ENCODE measurements at places on chromosomes 2 and 18.
A peak's percentile ranks its signal among the peaks of the same experiment; 100 is the strongest.

GRCh38 chr2:235165631-235166030 is 213.8 kb downstream of the SH3BP4 start:
- DNase-seq, result no peak

DNA sequence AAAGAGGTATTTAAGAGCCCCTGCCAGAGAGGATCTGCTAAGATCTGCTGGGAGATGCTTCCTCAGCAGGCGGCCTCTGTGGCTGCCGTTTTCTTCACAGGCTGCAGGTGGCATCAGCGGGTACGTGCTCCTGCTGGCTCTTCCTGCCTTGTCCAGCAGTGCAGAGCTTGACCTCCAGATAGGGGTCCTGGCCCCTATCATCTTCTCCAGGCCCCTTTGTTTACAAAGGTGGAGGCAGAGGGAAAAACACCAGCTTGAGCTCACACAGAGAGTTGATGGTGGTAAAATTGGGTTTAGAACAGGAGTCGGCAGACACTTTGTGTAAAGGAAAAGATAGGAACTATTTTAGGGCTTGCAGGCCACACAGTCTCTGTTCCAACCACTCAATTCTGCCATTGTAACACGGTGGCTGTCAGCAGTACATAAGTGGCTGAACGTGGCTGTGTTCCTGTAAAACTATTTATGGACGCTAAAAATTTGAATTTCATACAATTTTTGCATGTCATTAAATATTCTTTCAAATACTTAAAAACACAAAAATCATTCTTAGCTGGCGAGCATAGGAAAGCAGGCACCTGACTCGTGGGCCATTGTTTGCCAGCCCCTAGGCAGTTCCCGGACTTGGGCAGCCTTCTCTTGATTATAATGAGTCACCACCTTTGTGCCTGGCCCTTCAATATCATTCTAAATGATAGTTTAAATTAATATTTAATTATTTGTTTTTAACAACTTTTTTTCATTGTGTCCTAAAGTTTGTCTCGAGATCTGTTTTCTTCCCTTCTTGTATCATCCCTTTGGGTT is 98.2 kb upstream of the B3GNT7 start:
- DNase-seq, result peak; percentile 65

- DNase-seq, result no peak
Observed at GRCh38 chr2:6342273-6342920, 523.3 kb downstream of the CMPK2 start.

DNA sequence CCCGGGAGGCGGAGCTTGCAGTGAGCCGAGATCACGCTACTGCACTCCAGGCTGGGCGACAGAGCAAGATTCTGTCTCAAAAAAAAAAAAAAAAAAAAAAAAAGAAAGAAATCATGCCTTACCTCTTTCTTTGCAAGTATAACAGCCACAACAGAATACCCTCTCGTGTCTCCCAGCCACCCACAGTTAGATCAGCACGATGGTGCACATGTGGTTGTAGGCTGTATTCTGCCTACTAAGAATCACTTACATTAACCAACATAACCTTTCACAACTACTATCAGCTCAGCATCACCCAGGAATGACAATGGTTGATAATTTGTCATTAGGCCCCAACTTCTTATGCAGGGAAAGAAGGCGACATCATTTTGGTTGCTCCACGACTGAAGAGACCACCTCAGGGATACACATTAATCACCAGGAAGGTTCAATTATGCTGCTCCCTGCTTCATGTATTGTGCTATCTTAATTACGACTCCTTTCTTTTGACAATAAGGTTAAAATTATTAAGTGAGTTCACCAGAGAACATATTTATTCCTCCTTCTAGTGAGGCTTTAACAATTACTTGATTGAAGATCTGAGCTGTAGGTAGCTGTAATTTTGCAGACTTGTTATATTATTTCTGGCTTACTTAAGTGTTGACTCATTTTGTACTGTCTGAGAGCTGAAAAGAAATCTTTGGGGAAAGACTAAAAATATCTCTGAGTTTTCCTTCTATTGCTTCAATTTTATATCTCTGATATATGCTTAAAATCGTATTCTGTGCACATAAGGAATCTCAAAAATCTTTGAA is 120.1 kb downstream of the LRP1B start:
- DNase-seq, result no peak

DNA sequence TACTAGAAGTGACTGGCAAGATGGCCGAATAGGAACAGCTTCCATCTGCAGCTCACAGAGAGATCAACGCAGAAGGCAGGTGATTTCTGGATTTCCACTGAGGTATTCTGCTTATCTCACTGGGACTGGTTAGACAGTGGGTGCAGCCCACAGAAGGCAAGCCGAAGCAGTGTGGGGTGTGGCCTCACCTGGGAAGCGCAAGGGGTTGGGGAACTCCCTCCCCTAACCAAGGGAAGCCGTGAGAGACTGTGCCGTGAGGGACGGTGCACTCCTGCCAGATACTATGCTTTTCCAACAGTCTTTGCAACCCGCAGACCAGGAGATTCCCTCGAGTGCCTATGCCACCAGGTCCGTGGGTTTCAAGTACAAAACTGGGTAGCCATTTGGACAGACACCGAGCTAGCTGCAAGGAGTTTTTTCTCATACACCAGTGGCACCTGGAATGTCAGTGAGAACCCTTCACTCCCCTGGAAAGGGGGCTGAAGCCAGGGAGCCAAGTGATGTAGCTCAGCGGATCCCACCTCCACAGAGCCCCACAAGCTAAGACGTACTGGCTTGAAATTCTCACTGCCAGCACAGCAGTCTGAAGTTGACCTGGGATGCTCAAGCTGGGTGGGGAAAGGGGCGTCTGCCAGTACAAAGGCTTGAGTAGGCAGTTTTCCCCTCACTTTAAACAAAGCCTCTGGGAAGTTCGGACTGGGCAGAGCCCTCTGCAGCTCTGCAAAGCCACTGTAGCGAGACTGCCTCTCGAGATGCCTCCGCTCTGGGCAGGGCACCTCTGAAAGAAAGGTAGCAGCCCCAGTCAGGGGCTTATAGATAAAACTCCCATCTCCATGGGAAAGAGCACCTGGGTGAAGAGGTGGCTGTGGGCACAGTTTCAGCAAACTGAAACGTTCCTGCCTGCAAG is 40.1 kb downstream of the PLEK start:
- DNase-seq, result no peak

DNA sequence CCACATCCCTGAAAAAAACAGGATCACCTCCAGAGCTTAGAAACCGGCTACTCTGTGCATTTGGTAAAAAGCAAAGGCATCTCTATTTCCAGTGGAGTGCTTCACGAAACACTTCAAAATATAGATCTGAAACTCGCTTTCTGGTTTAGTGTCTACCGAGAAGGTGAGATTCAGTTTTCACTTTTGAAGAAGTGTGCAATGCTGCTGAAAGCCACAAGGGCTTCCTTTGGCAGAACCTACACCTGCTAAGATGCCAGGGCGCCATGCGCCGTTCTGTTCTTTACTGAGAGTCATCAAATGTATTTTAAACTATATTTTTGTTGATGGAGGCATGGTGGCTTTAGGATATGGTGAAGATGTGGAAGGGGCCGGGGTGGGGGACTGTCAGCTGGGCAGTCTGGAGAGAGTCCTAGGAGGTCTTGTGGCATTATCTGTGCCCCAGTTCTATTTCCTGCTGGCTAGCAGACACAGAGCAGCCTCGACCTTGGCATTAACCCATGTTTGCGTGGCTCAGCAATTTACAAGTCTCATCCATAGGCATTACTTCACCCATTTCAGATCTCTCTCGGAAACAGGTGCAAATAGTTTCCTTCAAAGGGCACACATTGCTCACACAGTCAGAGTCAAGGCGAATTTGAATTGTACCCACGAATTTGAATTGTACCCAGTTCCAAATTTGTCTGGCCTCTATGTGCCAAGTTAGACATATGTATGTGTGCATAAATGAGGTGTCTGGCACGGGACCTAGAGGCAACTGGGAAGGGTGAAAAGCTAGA is 46.7 kb upstream of the KCNF1 start:
- DNase-seq, result no peak

- DNase-seq, result no peak
Observed at GRCh38 chr2:208047840-208048239, 22.5 kb upstream of the PLEKHM3 start.

GRCh38 chr18:36493349-36494159 is 196.0 kb downstream of the FHOD3 start:
- no peak for DNase-seq

- DNase-seq, result peak; percentile 9
Observed at GRCh38 chr2:31384351-31384750, 30.2 kb downstream of the XDH start.

GRCh38 chr18:48848641-48849143 is 102.1 kb downstream of the SMAD7 start:
- DNase-seq, result no peak

- DNase-seq, result no peak
Observed at GRCh38 chr2:42742740-42743658, 20.9 kb downstream of the OXER1 start.

DNA sequence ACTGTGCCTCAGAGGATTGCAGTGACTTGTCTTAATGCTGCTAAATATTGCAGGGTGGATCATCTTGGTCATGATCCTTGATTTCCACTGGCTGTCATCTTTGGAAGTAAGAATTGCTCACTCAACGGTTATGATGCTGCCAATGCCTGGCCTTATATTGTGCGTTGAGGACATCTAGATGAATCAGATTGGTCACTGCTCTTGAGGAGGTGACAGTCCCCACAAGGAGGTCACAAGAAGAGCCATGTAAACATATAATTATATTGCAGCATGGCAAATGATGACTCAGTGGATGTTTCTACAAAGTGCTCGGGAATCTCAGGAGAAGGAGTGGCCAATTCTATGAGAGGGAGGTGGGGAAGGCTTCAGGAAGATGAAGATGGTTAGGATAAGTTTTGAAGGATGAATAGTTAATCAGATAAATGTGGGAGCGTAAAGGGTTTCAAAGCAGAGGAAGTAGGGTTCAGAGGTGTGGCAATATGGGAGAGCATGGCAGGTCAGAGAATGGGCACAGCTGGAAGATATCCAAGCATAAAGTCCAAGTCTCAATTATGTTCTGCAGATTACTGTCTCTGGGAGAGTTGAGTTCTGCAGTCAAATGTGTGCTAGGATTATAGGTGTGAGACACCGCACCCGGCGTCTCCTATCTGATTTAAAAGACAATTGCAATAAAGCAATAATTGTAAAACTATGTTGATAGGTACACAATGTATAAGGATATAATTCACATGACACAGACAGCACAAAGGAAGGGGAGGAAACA is 21.3 kb upstream of the TMEM131 start:
- DNase-seq, result no peak

DNA sequence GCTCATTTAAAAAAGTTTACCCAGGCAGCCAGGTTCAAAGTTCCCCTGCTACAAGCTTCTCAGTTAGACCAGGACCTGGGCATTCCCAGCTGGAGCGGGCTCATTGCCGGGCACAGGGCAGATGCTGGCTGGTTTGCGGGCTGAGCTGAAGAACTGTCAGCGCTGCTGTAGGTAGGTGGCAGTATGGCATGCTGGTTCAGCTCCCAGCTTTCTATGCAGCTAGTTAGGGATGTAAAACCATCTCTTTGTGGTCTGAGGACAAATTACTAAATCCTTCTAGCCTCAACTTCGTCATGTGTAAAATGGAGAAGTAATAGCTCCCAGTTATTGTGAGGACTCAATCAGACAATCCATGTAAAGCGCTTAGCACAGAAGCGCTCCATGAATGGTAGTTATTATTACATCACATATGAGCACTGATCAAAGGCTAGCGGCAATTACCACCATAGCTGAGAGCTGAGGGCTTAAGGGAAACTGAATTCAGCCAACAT is 2.4 kb upstream of the LDLRAD4 start:
- peak; percentile 72 for DNase-seq

GRCh38 chr2:44706681-44707553 is 234.6 kb upstream of the SIX3 start:
- DNase-seq, result no peak

- no peak for DNase-seq
Observed at GRCh38 chr2:218419630-218420216, 800 bp downstream of the VIL1 start.

GRCh38 chr18:64742898-64743297 is 594.0 kb upstream of the LINC00305 start:
- DNase-seq, result no peak

GRCh38 chr2:223034221-223034975 is 17.6 kb upstream of the KCNE4 start:
- DNase-seq, result no peak

- DNase-seq, result no peak
Observed at GRCh38 chr2:207282916-207283315, 117.2 kb upstream of the KLF7 start.

GRCh38 chr2:73068147-73068546 is 3.4 kb downstream of the SFXN5 start:
- DNase-seq, result no peak

DNA sequence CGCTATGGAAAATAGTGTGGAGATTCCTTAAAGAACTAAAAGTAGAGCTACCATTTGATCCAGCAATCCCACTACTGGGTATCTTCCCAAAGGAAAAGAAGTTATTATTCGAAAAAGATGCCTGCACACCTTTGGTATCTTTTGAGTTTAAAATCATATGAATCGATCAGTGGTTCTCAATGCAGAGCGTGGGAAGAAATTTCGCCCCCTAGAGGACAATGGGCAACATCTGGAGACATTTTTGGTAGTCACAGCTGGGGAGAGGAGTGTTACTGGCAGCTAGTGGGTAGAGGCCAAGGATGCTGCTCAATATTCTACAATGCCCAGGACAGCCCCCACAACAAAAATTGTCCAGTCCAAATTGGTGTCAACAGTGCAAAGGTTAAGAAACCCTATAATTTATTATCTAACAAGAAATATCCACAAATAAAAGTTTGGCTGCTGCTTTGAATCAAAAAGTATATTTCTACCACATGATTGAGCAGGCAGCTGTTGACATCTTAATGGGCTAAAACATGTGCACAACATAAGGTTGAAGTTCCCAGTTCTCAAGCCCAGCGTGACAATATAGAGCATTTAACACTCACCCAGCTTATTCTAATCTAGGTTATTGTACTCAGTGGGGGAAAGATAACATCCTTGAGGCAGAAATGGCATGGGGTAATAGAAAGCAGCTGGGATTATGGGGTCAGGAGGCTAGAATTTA is 425.7 kb downstream of the LRATD1 start:
- peak; percentile 22 for DNase-seq

DNA sequence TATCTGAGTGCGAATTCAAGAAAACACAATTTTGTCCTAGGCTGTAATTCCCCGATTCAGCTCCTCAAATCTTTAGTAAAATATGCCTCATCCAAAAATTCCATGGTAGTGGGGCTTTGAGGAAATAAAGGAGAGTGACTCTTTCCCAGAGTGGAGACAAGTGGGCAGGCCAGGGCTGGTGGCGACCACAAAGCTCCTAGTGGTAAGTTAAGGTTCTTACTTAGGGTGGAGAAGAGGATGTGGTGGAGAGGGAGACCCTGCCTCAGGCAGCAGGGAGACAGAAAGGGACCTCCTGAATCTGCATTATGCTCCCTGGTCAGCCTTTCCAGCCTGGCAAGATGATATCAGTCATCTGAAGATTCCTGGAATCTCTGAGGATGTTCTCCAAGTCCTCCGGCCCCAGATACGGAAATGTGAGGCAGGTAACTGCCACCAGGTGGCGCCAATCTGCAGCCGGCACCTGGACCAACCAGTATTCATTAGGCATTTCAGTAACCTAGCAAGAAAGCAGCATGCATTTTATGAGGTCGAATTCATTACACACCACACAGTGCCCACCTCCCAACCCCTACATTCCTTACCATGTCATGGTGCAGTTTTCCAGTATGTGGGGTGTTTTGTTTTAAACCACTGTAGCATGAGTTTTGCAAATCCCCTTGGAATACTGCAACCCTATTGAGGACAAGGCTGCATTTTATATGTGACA is 106.4 kb downstream of the POLE4 start:
- DNase-seq, result peak; percentile 40

- no peak for DNase-seq
Observed at GRCh38 chr2:84846041-84846663, 34.7 kb downstream of the TRABD2A start.
